ENCODE measurements at places on chromosomes 2 and 18.
A peak's percentile ranks its signal among the peaks of the same experiment; 100 is the strongest.

DNA sequence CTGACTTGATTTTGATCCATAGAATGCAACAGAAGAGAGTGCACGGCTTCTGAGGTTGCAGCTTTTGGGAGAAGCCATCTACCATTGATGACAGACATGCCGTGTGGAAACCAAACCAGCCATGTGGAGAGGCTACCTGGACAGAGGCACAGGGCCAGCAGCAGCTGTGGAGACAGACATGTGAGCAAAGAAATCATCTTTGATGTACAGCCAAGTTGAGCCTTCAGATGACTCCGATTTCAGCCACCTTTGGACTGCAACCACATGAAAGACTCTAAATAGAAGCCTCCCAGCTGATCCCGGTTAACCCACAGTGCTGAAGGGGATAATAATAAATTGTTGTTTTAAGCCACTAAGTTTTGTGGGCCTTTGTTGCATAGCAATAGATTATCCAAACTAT is 54.2 kb downstream of the TSN start:
- DNase-seq, result no peak

- DNase-seq, result peak; percentile 73
Measured at GRCh38 chr2:158968396-158969161, at the start of gene TANC1. TSS of gene TANC1 (plus strand) at chr2:158968640. CDS start at chr2:159065911, 97,271 bp downstream.

DNA sequence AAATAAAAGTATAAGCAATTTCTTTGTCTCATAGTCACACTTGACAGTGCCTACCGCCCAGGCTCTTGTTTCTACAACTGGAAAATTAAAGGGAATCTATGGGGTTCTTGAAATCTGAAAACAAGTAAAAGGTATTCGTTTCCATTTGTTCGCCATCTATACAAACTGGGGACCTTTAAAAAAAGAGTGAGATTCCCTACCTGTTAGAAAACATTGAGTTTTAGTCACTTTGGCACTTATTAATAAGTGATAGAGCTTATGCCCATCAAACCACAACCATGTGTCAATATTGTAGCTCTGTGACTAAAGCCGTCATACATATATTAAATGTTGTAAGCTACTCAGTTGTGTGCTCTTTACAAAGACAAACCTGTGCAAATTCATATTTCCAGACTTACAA is 13.2 kb downstream of the FN1 start:
- no peak for DNase-seq

GRCh38 chr2:178386986-178387597 is 63.9 kb downstream of the PRKRA start:
- DNase-seq, result no peak

DNA sequence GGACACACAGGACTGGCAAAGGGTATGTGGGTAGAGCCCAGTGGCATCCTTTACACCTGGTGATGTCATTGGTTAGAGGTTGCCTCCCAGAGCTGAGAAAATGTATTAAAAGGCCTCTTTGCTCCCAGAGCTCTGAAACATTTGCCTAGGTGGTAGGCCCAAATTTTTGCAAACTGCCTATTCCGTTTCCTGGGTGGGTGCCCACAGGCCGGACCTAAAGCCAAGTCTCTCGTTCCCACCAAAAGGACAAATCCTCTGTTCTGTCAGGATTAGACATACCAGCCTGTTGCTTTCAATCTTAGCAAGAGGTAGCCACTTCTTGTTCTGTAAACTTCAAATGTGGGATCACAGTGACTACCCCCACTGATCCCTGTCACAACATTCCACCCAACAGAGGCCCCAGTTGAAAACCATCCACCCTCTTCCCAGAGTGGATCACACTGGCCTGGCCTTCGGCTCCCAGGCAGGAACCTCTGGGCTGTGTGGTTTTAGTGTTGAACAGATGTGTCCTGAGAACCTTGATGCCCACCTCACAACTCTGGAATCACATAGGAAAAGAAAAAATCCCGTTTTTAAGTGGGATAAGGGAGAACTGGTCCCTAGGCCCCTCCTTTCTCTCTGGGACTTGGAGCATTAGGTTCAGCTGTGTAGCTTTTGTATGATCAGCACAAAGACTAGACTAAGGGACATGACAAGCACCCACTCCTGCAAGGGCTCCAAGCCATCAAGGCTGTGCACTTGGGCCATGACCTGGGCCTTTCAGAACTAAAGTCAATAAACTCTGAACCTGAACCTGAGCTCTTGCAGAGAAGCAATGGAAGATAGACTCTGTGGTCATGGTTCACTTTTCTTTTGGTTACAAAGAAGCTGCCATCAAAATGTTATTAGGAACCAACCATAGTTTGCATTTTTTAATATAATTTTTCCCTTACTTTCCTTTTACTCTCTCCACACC is 211.3 kb downstream of the CYP26B1 start:
- DNase-seq, result no peak

DNA sequence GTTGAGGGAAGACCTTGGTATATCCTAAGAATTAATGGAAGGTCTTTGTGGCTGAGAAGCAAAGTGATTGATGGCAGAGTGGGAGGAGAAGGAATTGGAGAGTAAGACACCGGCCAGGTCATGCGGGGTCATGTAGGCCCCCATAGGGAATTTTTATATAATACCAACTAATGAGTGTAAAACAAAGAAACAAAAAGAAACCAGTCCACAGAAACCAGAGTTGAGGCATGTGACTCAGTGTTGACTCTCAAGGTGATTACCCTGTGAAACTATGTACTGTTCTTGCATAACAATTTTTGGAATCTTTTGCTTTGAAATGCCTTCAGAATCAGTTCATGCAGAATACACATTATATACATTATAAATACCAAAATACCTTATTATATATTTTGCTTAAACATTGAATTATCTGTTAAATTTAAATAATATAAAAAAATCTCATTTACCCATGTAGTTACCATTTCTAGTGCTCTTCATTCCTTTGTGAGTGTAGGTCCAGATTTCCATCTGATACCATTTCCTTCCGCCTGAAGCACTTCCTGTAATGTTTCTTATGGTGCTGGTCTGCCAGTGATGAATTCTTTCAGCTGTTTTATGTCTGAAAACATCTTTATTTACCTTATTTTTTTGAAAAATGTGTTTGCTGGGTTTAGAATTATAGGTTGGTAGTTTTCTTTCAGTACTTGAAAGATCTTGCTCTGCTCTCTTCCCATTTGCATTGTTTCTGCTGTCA is 8.6 kb downstream of the CLIP4 start:
- no peak for DNase-seq

GRCh38 chr2:68098291-68098797 is 35.5 kb upstream of the C1D start:
- DNase-seq, result no peak

DNA sequence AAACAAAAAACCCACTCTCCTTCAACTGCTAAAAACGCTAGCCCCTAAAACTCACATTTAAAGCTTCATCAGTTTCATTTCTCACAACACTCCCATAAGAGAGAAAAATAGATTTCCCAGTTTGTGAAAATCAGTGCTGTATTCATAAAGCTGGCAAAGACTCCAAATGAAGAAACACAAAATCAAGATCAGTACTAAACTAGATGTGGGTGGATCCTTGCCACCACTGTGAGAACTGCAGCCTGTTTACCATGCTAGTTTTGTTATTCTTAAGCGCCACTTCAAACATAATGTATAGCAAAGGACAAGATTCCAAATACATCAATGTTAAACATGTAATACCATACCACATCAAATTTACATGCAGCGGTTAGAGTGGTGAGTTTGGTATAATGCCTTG is 104.5 kb upstream of the CCDC150 start:
- no peak for DNase-seq

DNA sequence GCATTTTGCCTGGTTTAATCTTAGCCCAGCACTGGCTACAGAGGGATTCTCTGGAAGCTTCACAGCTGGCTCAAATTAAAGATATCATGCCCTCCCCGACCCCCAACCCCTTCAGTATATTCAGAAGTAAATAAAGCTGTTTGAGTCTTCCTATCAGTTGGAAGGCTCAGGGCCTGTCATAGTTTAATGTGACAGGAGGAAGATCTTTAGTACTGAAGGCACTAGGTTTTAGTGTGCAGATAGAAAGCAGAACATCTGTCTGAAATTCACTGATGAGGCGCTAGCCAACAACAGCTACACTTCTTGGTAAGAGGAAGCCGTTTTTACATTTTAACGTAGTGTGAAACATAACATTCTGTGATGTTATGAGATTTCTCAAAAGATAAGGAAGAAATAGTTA is 969.1 kb upstream of the CDH2 start:
- no peak for DNase-seq

DNA sequence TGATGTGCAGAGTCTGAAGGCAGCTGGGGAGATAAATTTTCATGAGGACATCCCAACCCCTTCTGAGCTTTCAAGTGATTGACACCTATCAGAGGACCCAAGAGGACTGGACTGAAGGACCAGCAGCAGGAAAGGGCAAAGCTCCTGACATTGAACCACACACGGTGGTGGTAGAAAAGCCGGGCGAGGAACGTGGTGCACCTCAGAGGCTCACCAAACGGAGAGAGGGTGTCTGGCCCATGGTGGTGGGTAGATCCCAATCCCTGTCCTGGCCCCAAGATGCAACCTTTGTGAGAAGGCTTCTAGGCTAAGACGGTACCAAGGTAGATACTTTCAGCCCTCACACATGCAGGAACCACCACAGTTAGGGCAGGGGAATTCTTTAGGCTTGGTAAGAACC is 52.1 kb downstream of the FRZB start:
- DNase-seq, result no peak

DNA sequence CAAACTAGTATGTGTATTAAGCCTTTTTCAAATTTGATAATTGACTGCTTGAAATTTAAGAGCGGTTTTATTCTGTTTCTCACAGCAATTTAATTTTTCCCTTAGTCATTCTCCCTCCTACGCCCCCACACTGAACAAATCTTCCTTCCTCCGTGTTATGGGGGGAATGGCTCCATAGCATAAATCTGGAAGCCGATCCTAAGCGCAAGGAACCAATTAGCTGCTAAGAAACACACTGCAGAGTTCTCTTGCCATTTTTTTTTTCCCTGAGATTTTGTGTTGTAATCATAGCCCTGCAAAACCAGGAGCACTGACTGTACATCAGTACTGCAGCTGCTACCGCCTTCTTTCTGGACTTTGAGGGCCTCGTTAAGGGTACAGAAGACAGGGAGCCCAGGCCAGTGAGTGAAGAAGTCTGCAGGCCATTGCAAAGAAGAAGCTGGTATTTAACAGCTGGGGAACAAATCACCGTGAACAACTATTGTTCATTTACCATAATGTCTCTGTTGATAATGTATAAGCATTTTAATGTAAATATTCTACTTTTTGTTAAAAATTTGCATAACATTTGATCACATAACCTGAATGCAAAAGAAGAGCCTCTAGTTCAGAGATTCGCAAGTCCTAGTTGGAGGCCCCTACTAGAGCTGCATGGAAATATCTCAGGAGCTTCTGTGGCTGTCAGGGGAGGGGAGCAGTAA is 264.0 kb downstream of the LRATD1 start:
- no peak for DNase-seq

DNA sequence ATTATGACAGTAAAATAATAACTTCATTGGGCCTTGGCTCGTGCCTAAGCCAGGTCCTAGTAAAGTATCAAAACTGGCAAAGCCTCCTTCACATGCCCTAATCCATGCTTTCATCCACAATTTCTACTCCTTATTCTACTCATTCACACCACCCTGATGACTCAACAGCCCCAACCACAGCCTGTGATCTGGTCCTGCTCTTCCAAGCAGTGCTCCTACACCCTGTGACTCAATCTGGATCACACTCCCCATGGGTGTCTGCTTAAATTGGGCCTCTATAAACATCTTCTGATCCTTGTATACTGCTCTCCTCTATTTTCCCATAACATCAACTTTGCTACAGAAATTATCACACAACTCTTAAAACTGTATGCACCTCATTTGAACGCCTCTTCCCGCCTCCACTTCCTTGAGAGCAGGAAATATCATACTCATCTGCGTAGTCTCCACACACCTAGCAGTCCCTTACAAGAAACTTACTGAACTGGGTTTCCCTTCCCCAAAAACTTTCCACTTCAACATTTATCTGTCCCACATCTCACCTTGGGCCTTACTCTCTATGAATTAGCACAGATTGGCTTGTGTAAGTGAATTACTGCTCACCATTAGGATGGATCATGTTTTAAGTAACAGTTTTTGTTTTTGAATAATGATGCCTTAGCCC is 15.9 kb downstream of the GTF3C3 start:
- peak; percentile 52 for DNase-seq

GRCh38 chr18:41323044-41323443 is 632.0 kb upstream of the PIK3C3 start:
- DNase-seq, result no peak

GRCh38 chr2:178962805-178963433 is 87.0 kb downstream of the CCDC141 start:
- no peak for DNase-seq

DNA sequence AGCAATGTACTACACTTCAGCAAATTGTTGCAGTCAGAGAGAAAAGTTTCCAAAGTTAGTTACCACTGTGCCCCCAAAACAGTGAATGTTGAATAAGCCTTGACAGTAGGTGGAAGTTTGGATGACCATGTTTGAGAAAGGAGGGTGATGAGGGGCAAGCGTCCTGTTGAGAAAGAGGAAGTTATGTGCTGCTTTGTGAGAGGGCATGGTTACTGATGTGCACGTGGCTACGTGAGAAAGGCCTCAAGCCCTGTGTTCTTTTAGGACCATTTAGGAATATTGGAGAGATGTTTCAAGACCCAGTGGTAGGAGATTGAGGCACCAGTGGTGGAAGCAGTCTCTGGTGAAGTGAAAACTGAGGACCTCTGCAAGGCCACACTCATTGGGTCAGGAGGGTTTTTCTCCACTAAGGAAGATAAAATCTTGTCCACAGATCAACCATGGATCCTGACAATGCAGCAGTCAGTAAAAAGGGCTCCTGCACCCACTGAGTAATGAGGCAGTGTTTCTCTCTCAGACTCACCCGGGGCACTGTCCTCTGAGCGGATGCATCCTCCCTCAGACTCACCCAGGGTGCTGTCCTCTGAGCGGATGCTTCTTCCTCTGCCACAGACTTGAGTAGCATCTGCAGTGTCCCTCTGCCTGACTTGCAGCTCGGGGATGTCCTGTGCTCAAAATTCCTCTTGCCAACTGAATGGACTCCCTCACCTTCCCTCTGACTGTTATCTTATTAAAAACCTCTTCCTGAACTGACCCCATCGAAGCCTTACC is 34.7 kb upstream of the ACTR3 start:
- no peak for DNase-seq

DNA sequence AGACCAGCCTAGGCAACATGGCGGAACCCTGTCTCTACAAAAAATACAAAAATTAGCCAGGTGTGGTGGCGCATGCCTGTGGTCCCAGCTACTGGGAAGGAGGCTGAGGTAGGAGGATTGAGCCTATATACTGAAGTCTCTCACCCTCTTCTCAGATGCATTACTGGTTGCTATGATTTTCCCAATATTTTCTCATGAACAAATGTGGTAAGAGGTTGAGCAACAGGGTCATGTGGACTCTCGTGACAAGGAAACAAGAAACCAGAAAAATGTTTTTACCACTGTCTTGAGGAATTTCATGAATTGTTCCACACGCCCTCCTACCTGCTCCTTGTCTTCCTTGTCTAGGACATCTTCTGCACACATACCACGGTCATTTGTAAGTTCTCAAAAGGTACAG is 12.4 kb downstream of the LMAN2L start:
- DNase-seq, result no peak
